HAP-1 (cell line): ENCODE measurements at places on chromosomes 1 and 21.
A peak's percentile ranks its signal among the peaks of the same experiment; 100 is the strongest.

DNA sequence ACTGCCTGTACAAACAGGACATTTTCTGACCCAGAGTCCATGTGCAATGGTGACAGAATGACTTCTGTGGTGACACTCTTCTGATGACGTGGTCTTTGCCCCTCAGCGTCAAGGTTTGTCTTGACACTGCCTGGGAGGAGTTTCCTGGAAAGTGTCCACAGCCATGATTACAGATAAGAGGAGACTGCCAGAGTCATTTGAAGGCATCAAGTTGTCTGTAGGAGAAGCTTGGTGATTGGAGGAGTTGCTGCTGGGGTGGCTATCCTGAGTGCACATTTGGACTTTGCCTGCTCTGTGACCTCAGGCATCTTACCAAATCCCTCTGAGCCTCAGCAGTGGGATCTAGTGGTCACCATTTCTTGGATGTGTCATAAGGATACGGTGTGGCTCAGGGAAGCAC lies 17.7 kb downstream of the TCHHL1 start:
- DNase-seq: no peak

DNA sequence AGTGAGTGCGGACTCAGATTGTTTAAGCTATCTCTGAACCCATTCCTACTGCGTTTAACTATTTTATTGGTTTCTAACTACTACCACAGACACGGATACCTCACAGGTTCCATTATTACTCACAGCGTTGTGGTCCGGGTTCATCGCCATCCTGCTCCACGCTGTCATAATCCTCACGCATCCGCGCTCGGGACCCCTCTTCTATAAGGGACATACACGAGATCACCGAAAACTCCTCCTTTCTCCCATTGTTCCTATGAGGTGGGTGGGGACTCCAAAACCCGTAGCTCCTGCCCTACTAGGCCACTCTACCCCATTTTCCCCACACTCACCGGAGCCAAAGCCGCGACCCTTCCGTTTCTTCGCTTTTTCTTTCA lies 610 bp downstream of the RBM8A start:
- peak; percentile 62 for DNase-seq

DNA sequence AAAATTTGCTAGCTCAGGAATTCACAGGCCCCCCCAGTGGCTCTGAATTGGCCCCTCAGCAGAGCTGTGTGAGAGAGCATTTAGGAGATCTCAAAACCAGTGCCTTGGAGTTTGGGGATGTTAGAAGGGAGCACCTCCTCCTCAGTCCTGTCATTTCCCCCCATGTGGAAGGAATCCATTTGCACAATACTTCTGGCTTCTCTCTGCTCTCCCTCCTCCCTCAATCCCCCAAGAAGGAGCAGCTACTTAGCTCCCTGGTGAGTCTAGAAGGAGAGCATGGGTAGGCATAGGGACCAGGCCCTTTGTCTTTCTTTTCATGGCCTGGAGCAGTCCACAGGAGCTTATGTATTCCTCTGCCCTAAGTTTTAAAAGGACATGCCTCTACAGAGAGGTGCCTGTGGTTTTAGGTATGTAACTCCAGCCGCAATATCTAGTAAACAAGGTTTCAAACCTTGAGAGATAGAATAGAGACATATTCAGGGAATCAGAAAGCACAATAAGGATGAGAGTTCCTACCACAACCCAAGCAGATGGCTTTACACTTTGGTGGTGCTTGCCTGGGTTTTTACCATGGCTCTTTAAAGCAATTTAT lies 199.4 kb downstream of the FCRL5 start:
- no peak for DNase-seq

- DNase-seq: no peak
Measured at GRCh38 chr1:117695796-117696490, 90.1 kb downstream of the TENT5C start.
